Activated naive CD4-positive, alpha-beta T cell treated with anti-CD3 and anti-CD28 coated beads, Interleukin-2, amount 10 ng/mL, durations not matched to agents 7 days and 5 days (primary cell): ENCODE measurements at places on chromosomes 16 and 17.

DNA sequence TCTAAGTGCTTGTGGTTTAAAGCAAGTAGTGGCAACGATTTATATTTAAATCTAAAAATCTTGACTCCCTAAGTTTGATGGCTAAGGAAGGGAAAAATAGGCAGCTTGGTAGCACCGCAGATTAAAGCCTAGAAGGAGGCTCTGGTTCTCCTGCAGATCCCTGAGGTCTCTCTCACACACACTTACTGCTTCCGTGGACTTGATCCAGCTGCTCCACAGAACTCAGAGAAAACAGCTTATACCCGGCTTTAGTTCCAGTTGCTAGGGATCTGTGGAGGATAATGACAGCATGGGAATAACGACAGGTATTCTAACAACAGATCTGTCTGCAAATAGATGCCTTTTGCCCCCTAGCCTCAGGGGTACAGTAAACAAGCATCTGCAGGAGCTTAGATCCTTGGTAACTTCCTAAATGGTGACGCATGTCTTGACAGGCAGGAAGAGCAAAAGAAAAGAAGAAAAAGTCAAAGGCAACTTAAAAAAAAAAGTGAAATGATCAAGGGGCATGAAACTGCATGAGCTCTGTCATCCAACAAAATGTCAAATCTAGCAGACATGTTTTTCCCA, 4.5 kb downstream of the WIPI1 start:
- no peak for DNase-seq

- no peak for DNase-seq
Measured at GRCh38 chr16:77246150-77246549, 46.9 kb downstream of the SYCE1L start.

DNA sequence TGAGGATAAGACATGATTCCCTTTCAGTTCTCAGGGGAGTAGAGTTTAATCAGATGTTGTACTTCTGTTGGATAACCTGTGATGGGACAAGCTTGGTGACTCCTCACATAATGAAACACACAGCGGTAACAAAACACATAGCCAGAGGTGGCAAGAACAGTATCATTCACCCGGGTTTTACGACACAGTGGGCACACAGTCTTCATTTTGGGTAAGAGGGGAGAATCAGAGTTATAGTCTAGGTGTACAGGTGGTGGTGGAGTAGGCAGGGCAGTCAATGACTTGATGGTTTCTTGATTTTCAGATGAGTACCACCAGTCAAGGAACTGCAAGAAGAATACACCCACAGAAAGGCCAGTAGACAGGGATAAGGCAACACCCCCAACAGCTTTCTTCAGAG, 2.6 kb downstream of the PEX12 start:
- DNase-seq: no peak

GRCh38 chr17:4861052-4861451, 27.9 kb downstream of the MINK1 start:
- no peak for DNase-seq

GRCh38 chr17:29931231-29931932, 1.4 kb upstream of the SSH2 start:
- peak; percentile 80 for DNase-seq

DNA sequence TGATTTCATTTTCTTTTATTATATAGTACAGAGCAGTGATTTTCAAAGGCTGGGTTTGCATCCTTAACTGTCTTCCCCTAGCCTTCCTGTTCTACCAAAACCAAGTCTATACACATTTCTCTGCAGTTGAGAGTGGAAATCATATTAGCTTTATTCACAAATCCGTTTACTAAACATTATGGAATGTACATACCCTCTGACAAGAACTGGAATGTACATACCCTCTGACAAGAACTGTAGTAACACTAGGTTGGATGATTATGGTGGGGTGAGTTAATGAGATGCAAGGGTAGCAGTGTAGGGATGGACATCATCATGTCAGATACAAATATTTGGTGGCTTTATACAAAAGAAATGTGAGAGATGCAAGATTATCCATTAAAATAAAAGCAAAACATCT, 154.8 kb downstream of the CYB561 start:
- no peak for DNase-seq

DNA sequence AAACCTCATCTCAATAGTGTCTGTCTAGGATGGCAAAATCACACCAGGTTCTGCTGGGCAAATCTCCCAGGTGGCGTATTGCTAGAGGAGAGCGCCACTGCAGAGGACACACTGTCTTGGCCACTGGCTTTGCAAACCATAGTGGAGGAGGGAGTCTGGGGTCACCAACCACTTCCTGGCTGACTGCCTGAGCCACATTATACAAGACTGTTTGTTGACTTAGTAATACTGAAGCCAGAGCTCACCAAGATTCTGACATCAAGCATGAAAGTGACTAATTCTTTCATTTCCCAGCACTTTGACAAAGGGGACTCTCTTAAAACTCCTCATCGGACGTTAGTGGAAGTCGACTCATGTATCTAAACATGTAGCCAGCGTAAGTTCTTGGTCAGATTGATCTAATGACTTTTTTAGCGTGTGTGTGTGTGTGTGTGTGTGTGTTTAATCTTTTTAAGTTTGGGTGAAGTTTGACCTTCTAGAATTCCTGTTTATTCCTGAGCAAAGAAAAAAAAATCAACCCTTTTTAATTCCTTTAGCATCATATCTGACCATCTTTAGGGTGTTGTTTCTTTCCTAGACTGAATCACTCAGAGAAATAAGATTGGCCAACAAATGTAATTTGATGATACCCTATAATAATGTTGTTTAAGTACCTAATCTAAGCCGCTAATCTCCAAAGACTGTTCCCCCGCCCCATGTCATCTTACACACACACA, 13.7 kb downstream of the PITPNC1 start:
- DNase-seq: peak; percentile 73

GRCh38 chr16:84785843-84786581, 33.8 kb upstream of the CRISPLD2 start:
- no peak for DNase-seq

GRCh38 chr16:66258916-66259845, 107.3 kb upstream of the CDH5 start:
- DNase-seq: no peak

- DNase-seq: no peak
Measured at GRCh38 chr17:10118788-10119130, 79.6 kb downstream of the GAS7 start.

DNA sequence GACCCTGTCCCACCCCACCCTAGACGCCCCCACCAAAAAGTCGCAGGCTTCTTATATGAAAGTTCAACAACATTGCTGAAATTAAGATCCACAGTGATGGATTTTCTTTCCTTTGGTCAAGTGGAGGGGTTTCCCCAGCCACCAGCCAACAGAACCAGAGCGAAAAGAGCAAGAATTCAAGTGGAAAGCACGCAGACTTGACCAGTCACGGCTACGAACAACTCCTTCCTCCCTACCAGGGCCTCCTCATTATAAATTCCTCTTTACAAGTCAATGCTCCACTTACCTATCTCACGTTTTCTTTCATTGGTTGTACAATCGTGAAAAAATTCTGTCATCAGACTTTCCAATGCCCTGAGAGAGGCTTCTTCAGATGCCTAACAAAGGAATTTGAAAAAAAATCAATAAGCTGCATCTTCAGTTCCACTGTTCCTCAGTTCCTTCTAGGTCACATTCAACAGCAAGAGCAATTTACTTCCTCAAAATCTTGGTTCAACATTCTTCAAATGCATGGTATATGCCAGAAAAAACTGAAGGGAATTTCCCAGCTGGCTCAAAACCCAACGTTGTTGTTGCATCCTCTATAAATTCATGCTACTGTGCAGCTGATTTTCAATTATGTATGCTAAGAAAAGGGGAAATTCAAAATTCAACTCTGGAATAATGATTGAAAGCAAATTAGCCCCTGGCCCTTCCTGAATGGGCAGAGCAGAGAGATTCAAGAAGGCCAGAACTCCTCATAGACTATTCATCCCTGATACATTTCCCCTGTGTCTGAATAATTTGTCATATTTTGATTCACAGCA, 30.9 kb downstream of the XPO6 start:
- no peak for DNase-seq

DNA sequence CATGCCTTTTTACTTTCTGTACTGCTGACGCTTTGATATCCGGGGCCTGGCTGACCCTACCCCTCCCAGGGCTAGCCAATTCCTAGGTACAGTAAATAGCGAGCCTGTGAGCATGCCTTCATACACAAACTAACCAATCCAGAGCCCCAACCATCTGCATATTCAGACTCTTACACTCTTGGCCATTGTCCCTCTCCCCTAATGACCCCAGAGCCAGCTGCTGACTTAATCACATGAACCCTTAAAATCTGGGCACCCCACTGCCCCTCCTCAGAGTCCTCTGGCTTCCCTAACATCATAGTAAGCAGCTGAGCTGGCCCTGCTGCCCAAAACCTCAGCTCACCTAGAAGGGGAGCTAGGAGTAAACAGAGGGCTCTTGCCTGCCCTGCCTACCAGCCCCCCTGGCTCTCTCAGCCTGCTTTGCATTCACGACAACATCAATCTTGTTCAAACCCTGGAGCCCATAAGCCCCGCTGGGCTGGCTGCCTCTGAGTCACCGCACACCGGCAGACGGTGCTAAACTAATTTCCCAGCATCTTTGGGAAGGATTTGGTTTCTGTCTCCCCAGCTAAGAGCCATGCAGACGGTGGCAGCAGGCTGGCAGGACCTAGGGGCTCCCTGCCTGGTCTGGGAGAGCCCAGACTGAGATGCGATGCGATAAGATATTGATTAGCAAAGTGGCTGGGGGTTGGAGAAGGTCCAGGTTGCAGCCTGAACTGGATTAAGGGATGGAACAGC, 63.2 kb downstream of the CLEC19A start:
- DNase-seq: no peak

DNA sequence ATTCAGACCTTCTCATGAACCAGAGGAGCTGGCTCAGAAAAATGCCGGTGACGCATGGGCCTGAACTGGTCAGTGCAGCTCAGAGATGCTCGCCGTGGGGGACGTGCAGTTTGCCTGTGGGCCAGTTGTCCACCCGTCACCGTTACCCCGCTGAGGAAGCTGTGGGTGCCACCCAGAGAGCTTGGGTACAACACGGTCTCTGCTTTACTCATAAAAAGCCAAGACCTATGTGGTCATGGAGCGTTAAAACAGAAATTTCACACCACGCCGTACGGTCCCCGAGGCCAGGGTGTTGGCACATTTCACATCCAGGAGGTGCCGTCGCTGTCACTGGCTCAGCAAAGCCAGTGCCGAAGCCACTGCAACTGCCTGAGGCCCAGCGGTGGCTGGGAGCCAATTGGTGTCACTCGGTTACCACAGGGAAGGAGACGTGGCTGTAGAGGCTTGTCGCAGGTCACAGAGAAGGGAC, 120.9 kb downstream of the METRNL start:
- DNase-seq: peak; percentile 53

DNA sequence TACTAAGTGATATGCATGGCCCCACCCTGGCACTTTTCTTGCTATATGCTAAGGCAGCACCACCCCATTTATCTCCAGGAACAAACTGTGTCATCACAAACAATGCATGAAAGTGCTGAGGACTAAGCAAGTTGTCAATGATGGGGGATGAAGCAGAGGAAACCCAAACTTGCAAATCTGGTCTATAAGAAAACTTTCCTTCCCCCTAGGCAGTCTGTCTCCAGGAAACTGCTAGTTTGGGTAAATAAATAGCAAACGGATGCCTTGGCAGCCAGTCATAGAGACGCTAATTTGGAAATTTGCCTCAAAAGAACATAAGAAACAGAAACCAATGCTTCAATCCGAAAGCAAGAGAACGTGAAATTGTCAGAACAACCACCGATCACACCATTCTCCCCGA, 5.6 kb upstream of the HSBP1 start:
- no peak for DNase-seq

- DNase-seq: no peak
Measured at GRCh38 chr17:68322630-68323029, 31.3 kb downstream of the ARSG start.

DNA sequence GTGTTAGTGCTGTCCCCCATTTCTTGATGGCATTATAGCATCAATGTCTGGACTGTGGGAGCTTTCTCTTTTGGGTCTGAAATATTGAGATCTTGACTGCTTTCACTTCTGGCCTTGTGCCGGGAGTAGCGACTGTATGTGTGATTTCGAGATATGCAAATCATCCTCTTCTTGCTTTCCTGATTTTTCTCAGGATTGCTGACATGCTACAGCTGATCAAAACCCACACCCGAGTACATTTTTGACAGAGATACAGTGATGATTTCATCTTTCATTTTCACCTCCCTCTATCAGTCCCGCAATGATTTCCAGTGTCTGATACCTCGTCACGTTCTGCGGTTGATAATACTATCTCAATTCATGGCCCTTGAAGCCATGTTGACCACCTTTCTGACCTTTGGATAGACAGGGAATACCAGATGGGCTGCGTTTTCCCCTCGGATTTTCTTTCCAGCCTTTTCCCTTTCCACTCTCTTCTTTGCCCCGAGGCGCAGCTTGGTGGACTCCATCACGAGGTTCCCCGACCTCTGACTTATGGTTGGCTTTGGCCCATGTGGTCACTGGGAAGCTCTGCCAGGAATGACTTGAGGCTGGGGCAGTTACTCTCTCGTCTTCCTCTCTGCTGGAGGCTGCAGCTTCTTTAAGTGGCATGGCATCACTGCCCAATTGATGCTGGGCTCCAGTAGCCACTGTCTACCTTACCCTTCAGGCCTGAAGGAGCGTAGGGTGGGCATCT, 184.4 kb downstream of the SNX29 start:
- DNase-seq: no peak

- DNase-seq: no peak
Measured at GRCh38 chr16:10827691-10828341, 9.2 kb upstream of the TVP23A start.

DNA sequence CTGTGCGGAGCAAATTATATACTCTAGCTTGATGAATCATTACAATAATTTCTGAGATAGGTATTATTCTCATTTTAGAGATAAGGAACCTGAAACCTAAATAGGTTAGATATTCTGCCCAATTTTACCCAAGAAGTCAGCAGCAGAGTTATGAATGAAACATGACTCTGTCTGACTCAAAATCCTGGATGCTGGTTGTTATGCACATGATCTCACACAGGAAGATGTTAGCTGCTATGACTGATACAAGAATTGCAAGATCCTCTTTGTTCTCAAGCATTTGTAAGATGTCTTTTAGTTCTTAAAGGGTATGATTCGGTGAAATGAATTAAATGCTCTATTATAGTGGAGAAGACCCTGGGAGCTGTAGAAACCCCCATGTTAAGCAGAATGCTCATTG, 447.8 kb downstream of the KIF2B start:
- DNase-seq: no peak

- no peak for DNase-seq
Measured at GRCh38 chr16:88775825-88776224, 9.2 kb downstream of the PIEZO1 start.

- no peak for DNase-seq
Measured at GRCh38 chr17:60545465-60546191, 19.6 kb upstream of the APPBP2 start.

DNA sequence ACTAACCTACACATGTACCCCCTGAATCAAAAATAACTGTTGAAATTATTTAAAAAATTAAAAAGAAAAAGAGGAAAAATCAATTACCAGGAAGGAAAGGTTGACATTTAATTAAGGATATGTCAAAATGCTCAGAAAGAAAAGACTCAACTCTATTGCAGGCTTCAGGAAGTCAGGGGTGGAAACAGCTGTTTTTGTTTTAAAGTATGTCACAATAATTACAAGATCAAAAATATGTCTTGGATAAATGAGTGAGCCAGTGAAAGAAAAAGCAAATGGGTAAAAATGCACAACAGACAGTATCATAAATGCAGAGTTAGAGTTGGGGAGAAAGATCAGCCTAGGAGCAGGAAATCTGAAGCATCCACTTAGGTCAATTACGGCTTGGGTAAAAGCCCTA, 146.0 kb downstream of the CDH11 start:
- DNase-seq: no peak
